D721Med (cell line): ENCODE measurements at places on chromosomes 11 and 22.

GRCh38 chr22:42596863-42597530 lies 17.7 kb downstream of the POLDIP3 start:
- DNase-seq: no peak

DNA sequence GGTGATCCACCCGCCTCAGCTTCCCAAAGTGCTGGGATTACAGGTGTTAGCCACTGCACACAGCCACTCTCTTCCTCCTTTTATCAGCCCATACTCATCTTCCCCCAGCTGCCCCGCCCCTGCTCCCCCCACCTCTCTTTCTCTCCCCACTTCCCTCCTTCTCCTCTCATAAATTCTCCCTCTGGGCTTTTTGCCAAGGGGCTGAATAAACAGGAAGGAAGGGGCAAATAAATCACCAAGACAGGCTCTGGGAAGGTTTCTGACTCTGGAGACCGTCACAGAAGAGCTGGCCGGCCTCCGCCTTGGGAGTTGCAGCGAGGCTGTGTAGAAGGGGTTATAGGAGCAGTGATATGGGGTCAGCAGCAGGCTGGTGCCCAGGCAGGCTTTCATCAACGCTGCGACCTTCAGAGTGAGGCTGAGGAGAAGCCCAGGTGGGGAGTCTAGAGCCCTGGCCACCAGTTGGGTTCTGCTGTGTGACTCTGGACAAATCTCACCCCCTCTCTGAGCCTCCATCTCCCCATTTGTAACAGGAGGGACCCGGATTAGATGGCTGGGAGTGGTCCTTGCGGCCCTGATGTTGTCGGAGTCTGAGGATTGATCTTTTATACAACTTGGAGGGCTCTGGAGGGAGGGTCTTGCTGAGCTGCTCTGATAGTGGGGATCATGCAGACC lies 62.6 kb upstream of the RASD2 start:
- no peak for DNase-seq

GRCh38 chr11:60251485-60252212 lies 8.7 kb upstream of the MS4A4E start:
- no peak for DNase-seq

DNA sequence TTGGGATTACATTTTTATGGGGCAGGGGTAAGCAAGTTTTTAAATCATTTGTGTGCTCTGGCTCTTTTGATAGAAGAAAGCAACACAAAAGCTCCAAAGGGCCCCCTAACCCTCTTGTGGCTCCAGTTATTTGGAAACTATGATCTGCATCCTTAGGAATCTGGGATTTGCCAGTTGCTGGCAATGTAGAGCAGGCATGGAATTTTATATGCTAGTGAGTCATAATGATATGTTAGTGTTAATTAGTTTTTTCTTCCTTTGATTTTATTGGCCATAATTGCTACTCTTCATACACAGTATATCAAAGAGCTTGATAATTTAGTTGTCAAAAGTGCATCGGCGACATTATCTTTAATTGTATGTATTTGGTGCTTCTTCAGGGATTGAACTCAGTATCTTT lies 10.1 kb downstream of the RAG1 start:
- no peak for DNase-seq

GRCh38 chr11:73991471-73992006 lies 8.9 kb upstream of the UCP2 start:
- DNase-seq: no peak

- no peak for DNase-seq
These were observed 223.0 kb downstream of the FAT3 start for GRCh38 chr11:92447586-92447985.

GRCh38 chr22:38294193-38294592 lies 21.4 kb upstream of the TMEM184B start:
- no peak for DNase-seq

GRCh38 chr11:79971255-79971654 lies 530.4 kb upstream of the TENM4 start:
- no peak for DNase-seq

DNA sequence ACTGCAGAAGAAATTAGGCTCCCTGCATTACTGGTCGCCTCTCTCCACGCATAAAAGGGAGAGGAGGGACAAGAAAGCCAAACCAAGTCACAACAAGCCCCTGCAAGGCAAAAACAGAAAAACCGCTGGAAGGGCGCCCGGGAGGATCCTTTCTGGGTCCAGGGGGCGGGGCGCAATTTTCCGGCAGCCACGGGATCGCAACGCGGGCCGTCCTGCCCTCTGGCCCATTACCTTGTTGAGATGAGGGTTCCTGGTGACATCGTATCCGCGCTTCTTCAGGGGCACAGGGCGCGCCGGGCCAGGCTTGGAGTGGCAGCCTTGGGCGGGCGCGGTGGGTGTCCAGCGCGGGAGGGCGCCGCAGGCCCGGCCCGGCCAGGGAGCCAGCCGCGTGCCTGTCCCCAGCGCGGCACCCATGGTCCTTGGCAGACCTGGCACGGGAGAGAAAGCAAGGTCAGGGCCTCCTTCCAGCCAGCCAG lies 847 bp downstream of the ME3 start:
- no peak for DNase-seq

GRCh38 chr22:33539902-33540751 lies 380.1 kb downstream of the LARGE1 start:
- DNase-seq: no peak

GRCh38 chr22:31650391-31650790 lies 11.6 kb downstream of the PISD start:
- no peak for DNase-seq

DNA sequence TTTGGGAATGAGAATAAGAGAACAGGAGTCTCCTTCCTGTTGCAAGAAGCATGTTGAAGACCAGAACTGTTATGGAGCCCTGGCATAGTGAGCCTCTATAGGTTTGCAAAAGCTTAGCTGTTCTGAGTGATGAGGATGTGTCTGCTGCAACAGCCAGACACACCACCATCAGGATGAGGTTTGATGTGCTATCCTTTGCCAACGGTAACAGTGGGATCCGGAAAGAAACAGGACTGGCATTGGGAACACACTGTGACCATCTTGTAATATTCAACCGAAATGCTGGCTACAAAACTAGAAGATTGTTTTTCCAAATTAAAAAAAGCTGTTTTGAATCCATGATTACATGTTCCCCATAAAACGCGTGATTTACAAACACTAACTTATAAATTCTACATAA lies 117.0 kb downstream of the ME3 start:
- no peak for DNase-seq

- no peak for DNase-seq
These were observed 208.0 kb downstream of the DDX10 start for GRCh38 chr11:108872781-108873291.

DNA sequence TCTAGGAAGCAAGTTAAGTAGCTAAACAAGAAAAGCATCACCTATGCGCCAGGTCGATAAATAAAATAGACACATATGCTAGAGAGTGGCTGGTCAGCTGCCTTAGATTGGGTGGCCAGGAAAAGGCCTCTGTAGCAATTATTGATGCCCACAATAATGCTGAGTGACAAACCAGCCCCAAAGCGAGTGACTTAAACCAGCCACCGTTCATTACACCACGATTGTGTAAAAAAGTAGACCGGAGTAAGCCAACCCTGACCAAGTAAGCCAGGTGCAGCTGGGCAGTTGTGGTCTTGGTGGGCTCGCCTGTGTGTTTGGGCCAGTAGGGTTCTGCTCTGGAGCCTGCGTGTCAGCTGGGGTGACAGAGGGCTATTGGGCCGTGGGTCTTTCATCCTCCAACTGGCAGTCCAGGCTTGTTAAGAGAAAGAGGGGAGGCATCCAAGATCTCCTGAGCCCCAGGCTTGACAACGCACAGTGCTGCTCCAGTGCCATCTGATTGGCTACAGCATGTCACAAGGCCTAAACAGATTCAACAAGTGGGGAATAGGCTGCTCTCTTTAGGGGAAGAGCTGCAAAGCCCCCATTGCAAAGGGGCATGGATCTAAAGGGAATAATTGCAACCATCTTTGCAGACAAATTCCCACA lies 100.4 kb upstream of the PARVA start:
- DNase-seq: no peak

- no peak for DNase-seq
These were observed 13.2 kb upstream of the HDHD5 start for GRCh38 chr22:17172029-17172833.

GRCh38 chr22:48806227-48806781 lies 1021.4 kb downstream of the BRD1 start:
- no peak for DNase-seq

GRCh38 chr22:19641983-19642451 lies 72.3 kb upstream of the SEPTIN5 start:
- DNase-seq: no peak

- no peak for DNase-seq
These were observed 23.6 kb upstream of the MUC5B start for GRCh38 chr11:1199241-1199750.

- DNase-seq: no peak
These were observed 4.6 kb downstream of the SART1 start for GRCh38 chr11:65965986-65966762.

DNA sequence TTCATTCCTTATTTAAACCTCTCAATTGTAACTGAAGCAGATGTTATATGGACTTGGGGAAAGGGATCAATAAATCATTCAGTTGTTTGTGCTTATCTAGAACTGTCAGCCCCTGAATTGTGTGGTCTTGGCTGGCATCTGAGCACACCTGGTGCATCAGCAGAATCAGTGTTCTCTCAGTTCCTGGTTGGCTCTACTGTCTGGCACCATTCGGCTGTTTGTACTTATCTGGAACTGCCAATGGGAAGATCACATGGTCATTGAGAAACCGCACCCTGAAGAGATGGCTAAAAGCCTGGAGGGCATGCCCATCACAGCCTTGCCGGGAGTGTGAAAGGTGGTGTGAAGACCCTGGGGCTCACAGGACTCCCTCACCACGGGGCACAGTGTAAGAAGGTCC lies 37.1 kb upstream of the EHF start:
- DNase-seq: no peak

GRCh38 chr11:69094111-69094914 lies 45.6 kb downstream of the TPCN2 start:
- DNase-seq: no peak

DNA sequence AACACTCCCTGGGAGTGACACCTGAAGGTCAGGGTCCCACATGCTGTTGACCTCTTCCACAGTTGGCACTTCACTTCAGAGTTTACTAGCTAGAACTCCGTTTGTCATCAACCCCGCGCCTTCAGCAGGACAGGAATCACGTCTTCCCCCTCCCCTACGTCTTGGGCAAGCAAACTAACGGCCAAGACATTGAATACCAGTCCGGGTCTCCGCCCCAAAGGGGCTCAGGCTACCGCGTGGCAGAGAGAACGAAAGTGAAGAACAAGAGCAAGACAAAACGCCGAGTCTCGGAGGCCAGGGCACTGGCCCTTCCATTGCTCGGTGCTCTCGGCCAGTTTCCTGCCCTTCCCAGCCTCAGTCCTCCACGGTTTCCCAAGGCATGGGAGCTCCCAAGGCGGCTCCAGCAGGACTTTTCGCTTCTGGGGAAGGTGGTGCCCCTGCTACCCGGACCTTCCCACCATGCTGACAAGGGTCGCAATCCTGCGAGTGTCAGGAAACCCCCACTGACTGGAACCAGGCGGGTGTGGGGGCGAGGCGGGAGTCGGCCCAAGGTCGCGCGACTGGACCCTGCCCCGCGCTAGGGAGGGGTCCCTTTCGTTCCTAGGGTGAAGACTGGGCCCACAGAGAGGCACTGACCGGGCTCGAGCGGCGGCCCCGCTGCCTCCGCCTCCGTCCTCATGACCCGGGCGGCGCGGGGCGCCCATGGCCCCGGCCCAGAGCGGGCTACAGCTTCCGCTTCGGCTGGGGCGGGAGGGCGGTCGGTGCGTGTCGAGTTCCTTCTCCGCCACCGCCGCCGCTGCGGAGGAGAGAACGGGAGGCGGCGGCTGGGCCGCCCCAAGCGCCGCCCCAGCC lies at the start of gene GUCD1:
TSS of gene GUCD1 (minus strand) at position 826 of the 852 bp plus-strand sequence. CDS start at position 679, 147 bp downstream.
- DNase-seq: no peak

- no peak for DNase-seq
These were observed 436.4 kb downstream of the TBC1D22A start for GRCh38 chr22:47198801-47199251.

GRCh38 chr11:15507592-15507991 lies 392.9 kb downstream of the INSC start:
- DNase-seq: no peak

DNA sequence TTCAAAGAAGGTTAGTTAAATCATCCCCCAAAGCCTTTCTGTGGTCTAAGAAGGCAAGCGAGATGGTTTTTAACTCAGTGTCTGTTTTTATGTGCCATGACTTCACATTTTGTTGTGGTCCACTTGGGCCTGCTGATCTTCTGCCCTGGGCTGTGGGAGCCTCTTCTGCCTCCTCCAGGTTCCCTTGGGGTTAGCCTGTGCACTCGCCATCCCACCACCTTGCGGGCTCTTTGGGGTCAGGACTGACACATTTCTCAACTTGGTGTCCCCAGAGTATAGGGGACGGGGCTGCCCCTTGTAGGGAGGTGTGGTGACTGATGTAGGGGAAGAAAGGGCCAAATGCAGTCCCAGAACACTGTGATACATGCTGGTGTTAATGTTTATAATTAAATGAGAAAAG lies 207.0 kb downstream of the TBC1D22A start:
- no peak for DNase-seq

DNA sequence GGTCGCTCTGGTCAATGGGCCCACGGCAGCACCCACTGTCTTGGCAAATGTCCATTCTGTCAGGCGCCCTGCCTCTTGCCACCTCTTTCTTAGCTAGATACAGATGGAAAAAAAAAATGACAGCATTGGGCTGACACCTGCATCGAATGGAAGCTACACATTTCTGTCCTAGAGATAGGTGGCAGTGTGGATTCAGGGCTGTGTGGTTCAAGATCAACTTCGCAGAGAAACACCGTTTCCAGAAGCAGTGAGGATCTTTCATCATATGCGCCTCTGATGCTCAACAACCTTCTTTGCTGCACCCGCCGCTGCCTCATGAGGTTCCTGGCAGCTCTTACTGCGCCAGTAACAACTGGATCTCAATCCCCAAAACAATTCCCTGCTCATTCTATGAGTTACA lies 236.3 kb downstream of the KIRREL3 start:
- no peak for DNase-seq

GRCh38 chr11:1868056-1868635 lies 15.3 kb downstream of the LSP1 start:
- DNase-seq: no peak

DNA sequence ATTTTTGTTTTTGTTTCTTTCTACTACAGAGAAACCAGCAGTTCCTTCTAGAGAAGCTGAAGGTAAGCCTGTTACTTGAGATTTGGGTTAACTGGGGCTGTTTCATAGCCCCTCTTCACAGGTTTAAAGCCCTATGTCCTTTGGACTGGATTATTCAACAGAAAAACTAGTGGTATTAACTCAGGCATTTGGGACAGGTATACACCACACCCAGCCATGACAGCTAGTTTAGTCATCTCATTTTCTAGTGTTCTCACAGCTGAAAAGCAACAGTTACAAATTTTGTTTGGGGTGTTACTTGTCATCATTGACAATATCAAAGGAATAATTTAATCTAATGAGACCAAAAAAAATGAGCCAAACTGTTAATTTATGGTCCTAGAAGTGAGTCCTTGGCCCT lies 14.0 kb downstream of the LAYN start:
- no peak for DNase-seq

DNA sequence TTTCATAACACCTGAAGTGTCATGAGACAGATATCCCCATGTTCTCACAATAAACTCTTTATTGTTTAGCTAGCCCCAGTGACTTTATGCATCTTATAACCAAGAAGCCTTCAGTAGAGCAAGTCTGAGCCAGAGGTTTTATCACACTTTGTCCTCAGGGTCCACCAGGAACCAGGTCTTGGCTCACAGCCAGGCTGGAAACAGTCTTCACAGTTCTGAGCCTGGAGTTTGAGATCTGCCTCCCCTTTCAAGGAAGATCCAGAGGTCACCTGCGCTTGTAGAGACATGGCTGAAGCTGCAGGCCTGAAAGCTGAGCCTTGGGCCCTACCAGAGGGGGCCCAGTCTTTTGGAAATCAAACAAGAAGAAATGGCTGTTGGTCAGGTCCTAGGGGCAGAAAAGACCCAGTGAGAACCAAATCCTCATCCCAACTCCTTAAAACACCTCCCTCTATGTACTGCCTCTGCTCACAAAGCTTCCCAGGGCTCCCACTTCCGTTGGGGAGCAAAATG lies 3.5 kb downstream of the RRP8 start:
- DNase-seq: no peak
